Hepatocyte (in vitro differentiated cells): ENCODE measurements at places on chromosomes 4 and X. TPM values are rescaled to one million over a fixed set of nuclear protein-coding genes. Genes with fewer than 3 reads are reported as not detected.

Gene ARX
- polyA plus RNA-seq = 0.11 and 0.29 TPM in 2 replicates

Gene LUZP4
- not detected in 2 replicates for polyA plus RNA-seq

Gene KLF8
- polyA plus RNA-seq = 5.4 and 7.9 TPM in 2 replicates

Gene HTN3
- not detected in 2 replicates for polyA plus RNA-seq

DNA sequence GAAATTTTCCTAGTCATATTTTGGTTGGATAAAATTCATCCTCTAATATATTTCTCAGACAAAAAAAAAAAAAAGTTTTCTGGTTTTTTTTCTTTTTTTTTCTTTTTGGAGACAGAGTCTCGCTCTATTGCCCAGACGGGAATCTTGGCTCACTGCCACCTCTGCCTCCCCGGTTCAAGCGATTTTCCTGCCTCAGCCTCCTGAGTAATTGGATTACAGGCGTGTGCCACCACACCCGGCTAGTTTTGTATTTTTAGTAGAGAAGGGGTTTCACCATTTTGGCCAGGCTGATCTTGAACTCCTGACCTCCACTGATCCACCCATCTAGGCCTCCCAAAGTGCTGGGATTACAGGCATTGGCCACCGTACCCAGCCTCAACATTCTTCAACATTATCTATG, 432.7 kb upstream of the PABPC4L start:
- no peak overlapping the region for H3K4me3 ChIP-seq
- H3K27ac ChIP-seq = no peak overlapping the region
- H3K27me3 ChIP-seq = no peaks in the 10 kb centered on the region
- no peak for DNase-seq
- H3K36me3 ChIP-seq = no peaks in the 10 kb centered on the region

DNA sequence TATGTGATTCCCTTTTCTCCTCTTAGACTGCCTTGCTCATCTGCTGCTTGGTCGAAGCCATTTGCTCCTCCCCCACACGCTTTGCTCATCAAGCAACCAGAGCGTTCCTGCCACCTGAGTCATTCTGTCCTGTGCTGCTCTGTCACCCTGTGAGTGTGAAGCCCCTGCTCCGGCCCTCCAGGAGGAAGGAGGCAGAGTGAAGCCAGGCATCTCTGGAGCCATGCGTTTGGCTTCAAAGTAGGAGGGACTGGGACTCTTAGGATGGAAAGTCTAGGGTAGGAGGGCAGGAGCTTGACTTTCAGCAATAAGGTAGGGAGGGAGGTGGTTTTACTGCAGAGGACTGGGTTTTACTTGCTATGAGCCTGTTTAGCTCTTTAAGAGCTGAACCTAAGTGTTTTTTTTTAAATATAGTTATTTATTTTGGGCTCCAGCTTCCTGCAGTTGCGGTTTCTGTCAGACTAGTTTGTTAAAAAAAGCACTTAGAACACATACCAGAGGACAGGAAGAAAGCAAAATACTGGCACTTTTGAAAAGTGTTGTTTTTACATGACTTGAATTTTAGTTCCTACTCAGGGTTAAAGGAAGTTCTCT, 63.6 kb downstream of the SPINK2 start:
- no peak overlapping the region for H3K4me3 ChIP-seq
- peak; percentile 93 for DNase-seq
- H3K27me3 ChIP-seq = no peaks in the 10 kb centered on the region
- peaks cover 22% of the 10 kb centered on the region for H3K4me1 ChIP-seq
- no peaks in the 10 kb centered on the region for H3K36me3 ChIP-seq

DNA sequence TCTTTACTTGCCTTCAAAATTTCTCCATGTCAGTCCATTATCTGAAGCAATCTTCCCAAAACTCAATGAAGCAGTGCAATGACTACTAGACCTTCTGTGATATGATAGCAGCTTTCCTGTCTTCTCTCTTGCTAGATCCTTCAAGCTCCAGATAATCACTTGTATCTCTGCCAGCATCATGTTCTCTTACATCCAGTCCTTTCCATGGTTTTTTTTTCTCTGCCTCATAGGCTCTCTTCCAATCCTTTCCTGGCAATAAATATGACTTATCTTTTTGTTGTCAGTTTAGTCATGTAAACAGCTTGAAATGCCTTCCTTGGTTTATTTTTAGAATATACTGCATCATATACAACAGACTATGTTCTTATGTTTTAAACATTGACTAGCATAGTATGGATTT, 193.5 kb downstream of the CFAP299 start:
- no peaks in the 10 kb centered on the region for H3K27me3 ChIP-seq
- H3K27ac ChIP-seq = no peak overlapping the region
- peaks cover 4% of the 10 kb centered on the region for H3K4me1 ChIP-seq
- peak; percentile 11 for DNase-seq
- no peak overlapping the region for H3K4me3 ChIP-seq

GRCh38 chrX:50456712-50457484, 13.7 kb downstream of the DGKK start:
- H3K4me1 ChIP-seq = no peaks in the 10 kb centered on the region
- DNase-seq = no peak
- H3K4me3 ChIP-seq = no peak overlapping the region
- no peak overlapping the region for H3K27ac ChIP-seq
- no peaks in the 10 kb centered on the region for H3K27me3 ChIP-seq

- H3K36me3 ChIP-seq = no peaks in the 10 kb centered on the region
- DNase-seq = no peak
- no peaks in the 10 kb centered on the region for H3K27me3 ChIP-seq
Observed at GRCh38 chr4:186068581-186069348, at the start of gene TLR3. Gene TLR3, plus strand, starts transcription at chr4:186069156. Its CDS starts 7,464 bp downstream, at chr4:186076620.

DNA sequence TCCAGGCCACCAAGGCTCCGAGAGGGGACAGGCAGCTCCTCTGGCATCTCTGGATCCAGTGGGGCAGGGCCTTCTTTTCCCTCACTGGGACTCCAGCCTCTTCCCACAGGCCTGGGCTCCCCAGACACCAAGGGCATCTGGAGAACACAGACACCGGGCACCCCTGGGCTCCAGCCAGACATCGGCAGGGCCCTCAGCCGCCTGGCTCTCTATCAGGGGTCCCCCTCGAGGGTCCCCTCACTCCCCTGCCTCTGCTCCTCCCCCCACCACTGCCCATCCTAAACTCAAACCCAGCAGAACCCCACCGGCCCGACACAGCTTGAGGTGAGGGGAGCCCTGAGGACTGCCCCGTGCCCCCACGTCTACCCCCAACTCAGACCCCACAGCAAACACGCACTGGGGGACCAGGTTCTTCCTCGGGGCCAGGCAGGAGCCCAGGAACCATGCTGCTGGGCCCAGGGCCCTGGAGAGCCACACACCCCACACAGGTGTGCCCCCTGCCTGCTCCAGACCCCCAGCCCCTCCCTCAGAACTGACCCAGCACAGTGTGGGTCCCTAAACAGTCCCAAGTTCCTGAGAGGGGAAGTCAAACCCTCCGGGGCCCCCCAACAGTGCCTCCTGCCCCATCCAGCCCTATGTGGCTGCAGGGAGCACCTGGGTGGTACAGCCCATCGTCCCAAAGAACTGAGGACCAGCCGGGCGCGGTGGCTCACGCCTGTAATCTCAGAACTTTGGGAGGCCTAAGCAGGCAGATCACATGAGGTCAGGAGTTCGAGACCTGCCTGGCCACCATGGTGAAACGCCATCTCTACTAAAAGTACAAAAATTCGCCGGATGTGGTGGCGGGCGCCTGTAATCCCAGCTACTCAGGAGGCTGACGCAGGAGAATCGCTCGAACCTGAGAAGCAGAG, 86.8 kb downstream of the FAM53A start:
- DNase-seq = no peak
- no peaks in the 10 kb centered on the region for H3K4me1 ChIP-seq
- H3K27ac ChIP-seq = no peak overlapping the region
- H3K36me3 ChIP-seq = no peaks in the 10 kb centered on the region

DNA sequence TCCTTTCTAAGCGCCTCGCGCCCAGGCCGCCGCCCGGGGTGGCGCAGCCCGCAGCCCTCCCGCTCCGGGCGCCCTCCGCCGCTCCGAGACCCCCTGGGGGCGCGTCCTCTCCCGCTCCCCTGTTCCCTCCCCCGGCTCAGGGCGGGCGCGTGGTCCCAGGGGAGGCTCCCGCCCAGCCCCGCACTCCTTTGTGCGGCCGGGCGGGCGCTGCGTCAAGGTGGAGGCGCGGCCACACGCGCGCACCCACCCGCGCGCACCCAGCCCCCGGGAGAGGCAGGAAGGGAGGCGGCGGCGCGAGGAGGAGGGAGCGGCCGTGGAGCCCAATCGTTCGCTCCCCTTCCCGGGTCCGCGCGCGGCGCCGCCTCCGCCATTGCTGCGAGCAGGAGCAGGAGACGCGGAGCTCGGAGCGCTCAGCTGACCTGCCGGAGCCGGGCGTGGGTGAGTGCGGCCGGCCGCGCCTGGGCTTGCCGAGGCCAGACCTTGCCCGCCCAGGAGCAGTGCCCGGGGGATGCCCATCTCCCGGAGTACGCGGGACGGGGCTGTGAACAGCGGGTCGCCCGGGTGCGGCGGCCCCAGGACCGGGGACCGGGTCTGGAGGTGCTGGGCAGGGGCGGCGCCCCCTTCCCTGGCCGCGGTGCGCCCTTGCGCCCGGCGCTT, at the start of gene NSG1:
Gene NSG1, plus strand, starts transcription at position 367 of the 657 bp plus-strand sequence. CDS start 528 bp downstream, outside the sequence.
- peak; percentile 53 for DNase-seq
- H3K36me3 ChIP-seq = no peaks in the 10 kb centered on the region
- peaks cover 64% of the 10 kb centered on the region for H3K27me3 ChIP-seq
- H3K27ac ChIP-seq = no peak within 1 kb of the TSS
- H3K4me1 ChIP-seq = peaks cover 5% of the 10 kb centered on the region

GRCh38 chr4:89558147-89558546, 250.5 kb upstream of the GPRIN3 start:
- no peaks in the 10 kb centered on the region for H3K36me3 ChIP-seq
- H3K4me3 ChIP-seq = no peak overlapping the region
- no peak overlapping the region for H3K27ac ChIP-seq
- DNase-seq = no peak
- peaks cover 5% of the 10 kb centered on the region for H3K4me1 ChIP-seq
